ENCODE measurements at places on chromosomes 12 and 14.
A peak's percentile ranks its signal among the peaks of the same experiment; 100 is the strongest.

GRCh38 chr14:34262127-34262910, 199.7 kb downstream of the SPTSSA start:
- DNase-seq, result no peak

GRCh38 chr12:46468160-46468559, 95.6 kb upstream of the SLC38A2 start:
- no peak for DNase-seq

- DNase-seq, result no peak
Measured at GRCh38 chr14:104477666-104478380, 101.7 kb upstream of the C14orf180 start.

DNA sequence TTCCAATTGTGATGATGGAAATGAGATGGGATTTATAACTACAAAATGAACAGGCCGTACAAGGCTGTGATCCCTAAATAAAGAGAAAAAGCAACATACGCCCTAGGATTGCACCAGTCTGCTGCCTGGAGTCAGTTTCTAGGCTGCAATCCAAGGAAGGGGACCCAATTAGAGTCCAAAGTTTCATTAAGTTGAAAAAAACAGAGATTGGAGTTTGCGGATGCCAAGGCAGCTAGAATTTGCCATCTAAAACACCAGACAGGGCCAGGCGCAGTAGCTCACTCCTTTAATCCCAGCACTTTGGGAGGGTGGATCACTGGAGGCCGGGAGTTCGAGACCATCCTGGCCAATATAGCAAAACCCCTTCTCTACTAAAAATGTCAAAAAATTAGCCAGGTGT, 661.0 kb downstream of the RPS29 start:
- peak; percentile 66 for DNase-seq

DNA sequence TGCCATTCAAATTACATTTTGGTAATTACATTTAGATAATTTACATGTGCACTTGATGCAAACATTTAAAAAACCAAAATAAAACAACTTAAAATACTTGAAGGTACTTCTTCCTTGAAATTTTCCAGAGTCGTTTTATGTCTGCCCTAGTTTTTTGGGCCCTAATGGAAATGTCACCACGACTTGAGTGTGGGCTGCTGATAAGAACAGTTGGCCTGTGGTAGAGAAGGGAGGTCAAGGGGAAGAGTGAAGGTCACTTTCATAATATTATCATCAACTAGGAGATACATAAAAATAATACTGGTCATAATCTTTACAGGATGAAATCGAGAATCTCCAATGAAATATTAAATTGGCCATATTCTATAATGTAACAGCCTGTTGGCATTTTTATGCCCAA, 23.1 kb downstream of the ZDHHC17 start:
- DNase-seq, result no peak

GRCh38 chr12:1448336-1448735, 146.0 kb downstream of the FBXL14 start:
- DNase-seq, result no peak

GRCh38 chr12:112971248-112971647, 7.1 kb upstream of the OAS2 start:
- no peak for DNase-seq

- DNase-seq, result no peak
Measured at GRCh38 chr12:129494766-129495165, 409.1 kb downstream of the TMEM132D start.

DNA sequence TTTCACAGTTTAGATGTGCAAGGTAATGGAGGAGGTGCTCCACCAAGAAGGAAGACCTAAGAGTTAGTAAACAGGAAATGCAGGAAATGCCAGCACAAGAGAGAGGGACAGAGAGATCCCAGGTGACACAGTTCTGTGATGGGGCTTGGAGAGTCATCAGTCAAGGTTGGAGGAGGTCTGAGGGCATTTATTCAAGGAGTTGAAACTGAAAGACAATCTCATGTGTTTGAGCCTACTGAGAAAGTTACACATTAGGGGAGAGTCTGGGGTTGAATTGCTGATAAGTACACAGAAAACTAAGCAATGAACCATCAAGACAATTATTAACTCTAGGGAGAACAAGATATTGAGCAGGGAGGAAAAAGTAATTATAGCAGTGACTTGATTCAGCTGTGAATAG, 138.5 kb downstream of the ANO6 start:
- DNase-seq, result no peak

DNA sequence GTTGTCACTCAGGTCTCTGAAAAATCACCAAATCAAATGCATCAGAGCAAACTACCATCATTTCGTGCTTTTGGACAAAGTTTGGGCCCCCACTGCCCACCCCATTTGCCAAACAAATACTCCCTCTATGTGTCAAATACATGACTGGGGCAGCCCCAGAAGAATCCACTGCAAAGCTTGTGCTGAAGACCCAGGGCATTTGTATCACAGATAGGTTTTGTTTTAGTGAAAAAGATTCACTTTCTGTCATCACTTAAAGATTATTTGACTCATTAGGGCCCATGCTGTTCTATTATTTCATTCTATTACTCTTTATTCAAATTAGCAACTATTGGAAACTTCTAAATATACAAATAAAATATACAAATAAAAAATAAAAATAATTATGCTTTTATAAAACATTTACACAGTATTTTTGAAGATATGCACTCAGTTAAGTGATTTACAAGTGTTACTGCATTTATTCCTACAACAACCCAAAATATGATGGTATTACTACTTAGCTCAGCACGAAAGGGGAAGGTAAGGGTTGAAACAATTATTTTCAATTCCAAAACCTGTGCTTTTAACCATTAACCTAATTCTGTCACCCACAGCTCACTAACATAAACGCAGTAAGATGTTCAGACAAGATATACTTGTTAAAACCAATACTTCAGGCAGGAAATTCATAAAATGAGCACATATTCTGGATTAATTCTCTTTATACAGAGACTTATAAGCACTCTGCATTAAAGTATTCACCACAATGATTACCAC, 36.5 kb downstream of the LRIG3 start:
- DNase-seq, result no peak

- DNase-seq, result no peak
Measured at GRCh38 chr12:103779410-103780092, 61.5 kb downstream of the NT5DC3 start.

- DNase-seq, result no peak
Measured at GRCh38 chr12:92408072-92408900, 262.6 kb upstream of the BTG1 start.

DNA sequence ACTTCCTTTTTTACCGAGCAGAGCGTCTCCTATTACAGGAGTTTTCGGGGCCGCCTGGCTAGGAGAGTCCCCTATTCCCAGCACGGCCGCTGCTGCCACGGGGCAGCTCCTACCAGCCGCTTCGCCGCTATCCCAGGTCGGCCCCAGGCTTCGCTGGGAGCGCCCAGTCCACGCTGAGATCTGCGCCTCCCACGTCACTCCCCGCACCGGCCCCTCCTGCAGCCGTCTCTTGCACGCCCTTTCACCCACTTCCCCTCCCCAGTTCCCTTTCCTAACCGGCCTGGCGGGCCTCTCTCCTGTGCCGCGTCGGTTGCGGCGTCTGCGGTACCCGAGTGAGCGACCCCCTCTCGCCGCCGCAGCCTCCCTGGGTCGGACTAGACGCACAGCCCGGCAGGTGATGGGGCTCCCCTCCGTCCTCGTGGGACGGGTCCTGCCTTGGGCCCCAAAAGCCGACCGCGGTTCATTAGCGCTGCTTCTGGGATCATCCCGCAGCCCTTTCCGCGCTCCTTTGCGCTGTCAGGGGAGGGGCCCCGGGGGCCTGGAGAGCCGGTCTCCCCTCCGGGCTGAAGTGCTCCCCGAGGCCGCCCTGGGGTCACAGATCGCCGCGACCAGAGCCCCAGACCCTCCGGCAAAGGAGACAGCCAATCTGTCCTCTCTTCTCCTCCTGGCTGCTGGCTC, 1318.4 kb downstream of the TMEM121 start:
- DNase-seq, result peak; percentile 20

GRCh38 chr12:123868791-123869190, 103.8 kb downstream of the CCDC92 start:
- no peak for DNase-seq

DNA sequence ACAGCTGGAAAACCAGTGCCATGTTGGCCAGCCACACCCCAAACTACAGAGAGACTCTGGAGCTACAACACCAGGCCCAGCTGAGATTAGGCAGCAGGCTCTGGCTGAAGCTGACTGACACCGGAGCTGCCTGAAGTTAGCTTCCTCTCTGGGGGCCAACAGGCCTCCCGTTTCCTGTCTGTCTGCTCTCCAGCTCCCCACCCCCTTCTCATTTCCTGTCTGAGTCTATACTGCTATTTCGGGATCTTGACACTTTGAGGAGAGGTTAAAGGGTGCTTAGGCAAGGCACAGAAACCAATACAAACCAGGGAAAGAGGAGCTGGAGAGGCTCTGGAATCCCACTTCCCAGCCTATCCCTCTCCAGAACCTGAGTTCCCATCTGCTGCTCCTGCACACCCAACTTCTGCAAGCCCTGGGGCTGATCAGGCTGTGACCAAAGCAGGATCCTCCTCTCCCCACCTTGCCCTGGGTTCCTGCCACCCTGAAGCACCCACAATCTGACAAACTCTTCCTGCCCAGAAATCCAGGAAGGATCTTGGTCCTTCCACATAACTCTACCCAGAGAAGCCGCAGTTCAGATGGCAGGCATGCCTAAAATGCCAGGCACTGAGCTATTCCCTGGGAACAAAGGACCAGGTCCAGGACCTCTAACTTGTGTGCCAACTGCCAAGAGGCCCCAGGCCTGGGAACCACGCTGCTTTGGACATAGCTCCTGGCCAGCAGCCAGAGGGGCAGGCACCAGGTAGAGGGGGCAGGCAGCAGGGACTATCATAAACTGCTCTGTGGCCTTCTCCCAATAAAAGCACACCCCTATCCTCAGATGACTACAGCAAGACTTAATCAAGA, 39.9 kb downstream of the PRPF40B start:
- DNase-seq, result no peak

GRCh38 chr14:56744016-56744415, 66.3 kb downstream of the OTX2 start:
- no peak for DNase-seq

DNA sequence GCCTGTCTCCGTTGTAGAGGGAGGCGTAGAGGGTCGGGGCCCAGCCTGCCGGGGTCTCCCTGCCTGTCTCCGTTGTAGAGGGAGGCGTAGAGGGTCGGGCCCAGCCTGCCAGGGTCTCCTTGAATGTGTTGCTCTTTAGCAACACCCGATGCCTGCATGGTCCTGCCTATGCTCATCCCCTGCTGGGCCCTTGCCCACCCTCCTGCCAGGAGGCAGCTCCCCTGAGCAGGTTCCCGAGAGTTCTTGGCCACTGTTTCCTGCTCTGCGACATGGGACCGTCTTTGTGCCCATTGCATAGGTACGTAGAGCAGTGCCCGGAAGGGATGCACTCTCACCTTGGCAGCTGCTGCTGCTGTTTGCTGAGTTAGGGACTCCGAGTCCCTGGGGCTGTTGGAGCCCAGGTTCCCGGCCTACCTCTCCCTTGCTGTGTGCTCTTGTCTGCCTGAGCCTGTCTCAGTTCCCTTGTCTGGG, 3.3 kb downstream of the KIF26A start:
- DNase-seq, result no peak

DNA sequence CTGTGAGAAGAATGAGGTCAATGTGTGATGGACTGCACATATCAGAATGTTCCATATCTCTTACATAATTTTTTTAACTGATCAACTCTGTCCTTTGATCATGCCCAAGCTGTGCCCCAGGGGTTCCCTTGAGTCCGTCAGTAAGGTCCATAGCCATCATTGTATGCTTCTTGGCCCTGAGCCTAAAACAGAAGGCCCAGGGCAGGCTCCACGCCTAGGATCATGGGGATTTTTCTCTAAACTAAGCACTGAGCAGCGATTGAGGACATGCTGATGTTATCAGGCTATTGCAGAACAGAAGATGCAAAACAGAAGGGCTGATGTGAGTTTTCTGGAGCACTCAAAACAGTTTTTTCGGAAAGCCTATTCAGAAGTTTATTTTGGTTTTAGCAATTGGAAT, 20.9 kb downstream of the RNASE9 start:
- DNase-seq, result no peak

- DNase-seq, result no peak
Measured at GRCh38 chr12:1325666-1326065, 268.7 kb downstream of the FBXL14 start.

DNA sequence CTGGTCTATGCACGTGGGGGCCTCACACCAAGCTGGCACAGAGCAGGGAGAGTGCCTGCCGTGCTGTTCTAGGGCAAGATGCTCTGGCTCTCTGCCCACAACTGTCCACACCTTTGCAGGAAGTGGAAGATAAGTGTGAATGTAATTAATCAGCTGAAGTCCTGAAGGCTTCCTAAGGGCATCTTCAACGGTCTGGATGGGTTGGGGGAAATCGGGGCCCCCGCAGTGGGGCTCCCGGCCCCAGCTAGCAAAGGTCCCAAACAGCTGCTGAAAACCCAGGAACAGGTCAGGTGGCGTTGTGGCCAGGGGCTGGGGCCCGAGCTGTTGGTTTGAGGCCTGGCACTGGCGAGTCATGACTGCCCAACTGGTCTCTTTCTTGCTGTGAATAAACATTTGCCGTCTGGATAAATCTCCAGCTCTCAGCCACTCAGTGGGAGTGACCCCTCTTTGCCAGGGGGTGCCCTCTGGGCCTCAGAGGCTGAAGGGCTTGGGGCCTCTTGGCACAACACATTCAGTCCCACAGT, 6.7 kb upstream of the SLC25A29 start:
- no peak for DNase-seq

DNA sequence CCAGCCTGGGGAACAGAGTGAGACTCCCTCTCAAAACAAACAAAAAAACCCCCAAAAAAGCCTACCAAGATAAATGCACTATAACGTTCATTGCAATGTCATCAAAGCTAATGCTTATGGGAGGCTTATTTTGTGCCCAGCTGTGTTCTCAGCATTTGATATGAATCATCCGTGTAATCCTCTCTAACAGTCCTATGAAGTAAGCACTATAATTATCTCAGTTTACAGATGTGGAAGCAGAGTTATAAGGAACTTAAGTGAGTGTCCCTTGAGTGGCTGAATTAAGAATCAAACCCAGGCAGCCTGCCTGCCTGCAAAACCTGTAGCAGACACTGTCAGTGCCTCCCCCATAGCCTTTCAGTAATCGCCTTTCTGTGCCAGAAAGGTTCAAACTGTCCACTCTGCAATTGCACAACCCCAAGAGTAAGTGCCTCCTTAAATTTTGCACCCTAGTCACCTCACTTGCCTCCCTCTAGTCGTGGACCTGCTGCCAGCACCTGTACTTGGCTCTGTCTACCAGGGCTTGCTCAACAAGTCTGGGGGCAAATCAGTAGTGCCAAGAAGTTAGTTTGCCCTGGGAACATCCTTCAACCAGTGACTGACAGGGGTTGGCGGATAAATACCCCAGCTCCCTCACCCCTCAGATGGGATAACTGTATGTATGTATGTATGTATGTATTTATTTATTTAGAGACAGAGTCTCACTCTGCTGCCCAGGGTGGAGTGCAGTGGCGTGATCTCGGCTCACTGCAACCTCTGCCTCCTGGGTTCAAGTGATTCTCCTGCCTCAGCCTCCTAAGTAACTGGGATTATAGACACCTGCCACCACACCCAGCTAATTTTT, 23.8 kb upstream of the PPP1CC start:
- no peak for DNase-seq

DNA sequence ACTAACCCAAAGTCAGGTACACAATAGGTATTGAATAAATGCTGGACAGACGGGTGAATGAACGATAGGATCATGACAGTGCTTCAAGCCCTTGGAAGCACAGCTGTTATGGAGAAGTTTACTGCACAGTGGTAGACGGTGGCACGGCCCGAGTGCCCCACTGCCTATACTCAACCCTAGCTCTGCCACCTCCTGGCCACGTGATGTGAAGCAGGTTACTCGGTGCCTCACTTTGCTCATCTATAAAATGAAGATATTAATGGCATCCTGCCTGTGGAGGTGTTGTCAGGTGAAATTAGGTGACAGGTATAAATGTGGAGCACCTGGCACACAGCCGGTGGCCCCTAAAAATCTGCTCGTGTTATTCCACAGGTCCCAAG, 5.8 kb downstream of the ASB2 start:
- no peak for DNase-seq
